ENCODE measurements at places on chromosomes 6 and 20. TPM values are rescaled to one million over a fixed set of nuclear protein-coding genes. Genes with fewer than 3 reads are reported as not detected.

Gene ESR1
- total RNA-seq = 0.54 TPM

Gene CASS4
- total RNA-seq = 5.2 TPM

Gene CCN6
- 0.21 TPM for total RNA-seq

Gene TNF
- 31.6 TPM for total RNA-seq

Gene ARFGEF2
- 18.2 TPM for total RNA-seq

Gene CST5
- total RNA-seq = not detected

Gene RIPOR3
- not detected for total RNA-seq

Gene RNF114
- 76.5 TPM for total RNA-seq

Gene TRAPPC3L
- not detected for total RNA-seq

Gene BPI
- not detected for total RNA-seq

Gene ATXN1
- 9.4 TPM for total RNA-seq

Gene CAP2
- total RNA-seq = not detected

Gene HRH3
- total RNA-seq = not detected

Gene SLC26A8
- not detected for total RNA-seq

Gene GTSF1L
- total RNA-seq = not detected

Gene RSPO4
- not detected for total RNA-seq

Gene TSHZ2
- 37.8 TPM for total RNA-seq

Gene NCOA3
- 53.2 TPM for total RNA-seq

Gene COL9A1
- not detected for total RNA-seq

Gene RNF39
- total RNA-seq = not detected

Gene PSMB9
- 241 TPM for total RNA-seq

Gene DACT2
- total RNA-seq = not detected

Gene MRPS18A
- 50.2 TPM for total RNA-seq

Gene TCP11
- total RNA-seq = not detected

Gene BTN1A1
- total RNA-seq = 0.10 TPM

Gene UBD
- 0.31 TPM for total RNA-seq

Gene CLPSL2
- total RNA-seq = not detected

Gene KCNK16
- total RNA-seq = not detected

Gene SIGLEC1
- not detected for total RNA-seq

Gene MYCT1
- total RNA-seq = not detected

Gene GINS1
- total RNA-seq = 27.7 TPM

Gene LAMA4
- not detected for total RNA-seq
